ENCODE measurements at places on chromosomes 3 and 15. TPM values are rescaled to one million over a fixed set of nuclear protein-coding genes. Genes with fewer than 3 reads are reported as not detected.

PRKCD gene
- 20.7 TPM for total RNA-seq

PLAAT1 gene
- total RNA-seq: not detected

GOLGA6D gene
- not detected for total RNA-seq

PSTPIP1 gene
- 88.0 TPM for total RNA-seq

WDR93 gene
- not detected for total RNA-seq

Measured in CD8-positive, alpha-beta T cell (primary cell).